ENCODE measurements at places on chromosomes 3 and 15.

- H3K4me1 ChIP-seq: no peaks in the 10 kb centered on the region
- H3K4me3 ChIP-seq: no peak overlapping the region
- H3K36me3 ChIP-seq: no peaks in the 10 kb centered on the region
- H3K27ac ChIP-seq: no peak overlapping the region
- peaks cover 50% of the 10 kb centered on the region for H3K27me3 ChIP-seq
- DNase-seq: no peak
Measured at GRCh38 chr3:28569357-28569756, 220.7 kb upstream of the AZI2 start.

DNA sequence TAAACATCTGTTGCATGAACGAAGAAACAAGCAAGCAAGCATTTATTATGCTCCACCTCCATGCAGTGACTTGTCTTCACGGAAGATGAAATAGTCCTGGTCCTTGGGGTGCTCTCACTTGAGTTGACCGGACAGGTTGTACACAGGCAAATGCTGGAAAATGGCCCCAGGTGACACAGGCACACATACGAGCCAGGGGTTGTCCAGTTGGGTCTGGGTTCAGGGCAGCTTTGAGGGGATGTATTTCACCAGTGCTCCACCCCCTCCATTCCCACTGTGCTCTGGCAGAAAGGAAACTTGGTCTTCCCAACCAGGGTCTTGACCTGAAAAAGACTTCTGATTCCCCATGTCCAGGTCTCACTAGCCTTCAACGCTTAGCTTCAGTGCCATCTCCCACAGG, 48.3 kb upstream of the ITGA11 start:
- peaks cover 4% of the 10 kb centered on the region for H3K4me1 ChIP-seq
- DNase-seq: no peak
- no peaks in the 10 kb centered on the region for H3K36me3 ChIP-seq
- no peak overlapping the region for H3K27ac ChIP-seq
- H3K27me3 ChIP-seq: peaks cover 41% of the 10 kb centered on the region
- H3K4me3 ChIP-seq: no peak overlapping the region

- H3K4me3 ChIP-seq: no peak overlapping the region
- H3K27me3 ChIP-seq: peaks cover 8% of the 10 kb centered on the region
Measured at GRCh38 chr3:72279631-72280041, 494.7 kb upstream of the PROK2 start.

DNA sequence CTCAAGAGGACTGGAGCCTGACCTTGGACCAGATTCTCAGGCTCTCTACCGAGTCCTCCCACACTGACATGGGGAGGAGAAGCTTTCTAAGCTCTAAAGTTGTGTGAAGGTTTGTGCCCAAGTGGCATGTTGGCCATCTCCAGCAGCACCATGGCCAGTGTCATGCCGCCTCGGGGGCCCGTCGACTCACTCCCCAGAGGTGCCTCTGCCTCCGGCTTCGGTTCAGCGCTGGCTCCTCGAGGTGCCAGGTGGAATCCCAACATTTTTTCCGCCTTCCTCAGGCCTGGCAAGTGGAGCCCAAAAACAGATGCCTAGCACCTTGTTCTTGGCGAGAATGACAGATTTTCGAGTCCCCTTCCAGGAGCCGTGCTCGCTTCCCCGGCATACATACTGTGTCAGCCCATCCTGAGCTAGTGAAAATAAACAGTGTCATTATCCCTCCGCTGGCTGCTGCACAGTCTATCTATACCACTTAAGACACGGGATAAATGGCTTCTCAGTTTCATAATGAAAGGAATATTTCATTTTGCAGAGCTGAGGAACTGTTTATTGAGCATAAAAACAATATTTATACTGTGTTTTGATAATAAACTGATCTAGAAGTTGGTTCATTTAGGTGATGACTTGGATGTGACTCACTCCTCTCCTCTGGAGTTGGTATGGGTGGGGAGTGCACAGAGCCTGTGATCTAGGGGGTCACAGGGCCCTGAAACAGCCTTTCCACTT, 328.5 kb upstream of the TLE3 start:
- no peaks in the 10 kb centered on the region for H3K4me1 ChIP-seq
- no peaks in the 10 kb centered on the region for H3K36me3 ChIP-seq
- no peak for DNase-seq
- H3K4me3 ChIP-seq: no peak overlapping the region
- H3K27ac ChIP-seq: no peak overlapping the region
- peaks cover 1% of the 10 kb centered on the region for H3K27me3 ChIP-seq

DNA sequence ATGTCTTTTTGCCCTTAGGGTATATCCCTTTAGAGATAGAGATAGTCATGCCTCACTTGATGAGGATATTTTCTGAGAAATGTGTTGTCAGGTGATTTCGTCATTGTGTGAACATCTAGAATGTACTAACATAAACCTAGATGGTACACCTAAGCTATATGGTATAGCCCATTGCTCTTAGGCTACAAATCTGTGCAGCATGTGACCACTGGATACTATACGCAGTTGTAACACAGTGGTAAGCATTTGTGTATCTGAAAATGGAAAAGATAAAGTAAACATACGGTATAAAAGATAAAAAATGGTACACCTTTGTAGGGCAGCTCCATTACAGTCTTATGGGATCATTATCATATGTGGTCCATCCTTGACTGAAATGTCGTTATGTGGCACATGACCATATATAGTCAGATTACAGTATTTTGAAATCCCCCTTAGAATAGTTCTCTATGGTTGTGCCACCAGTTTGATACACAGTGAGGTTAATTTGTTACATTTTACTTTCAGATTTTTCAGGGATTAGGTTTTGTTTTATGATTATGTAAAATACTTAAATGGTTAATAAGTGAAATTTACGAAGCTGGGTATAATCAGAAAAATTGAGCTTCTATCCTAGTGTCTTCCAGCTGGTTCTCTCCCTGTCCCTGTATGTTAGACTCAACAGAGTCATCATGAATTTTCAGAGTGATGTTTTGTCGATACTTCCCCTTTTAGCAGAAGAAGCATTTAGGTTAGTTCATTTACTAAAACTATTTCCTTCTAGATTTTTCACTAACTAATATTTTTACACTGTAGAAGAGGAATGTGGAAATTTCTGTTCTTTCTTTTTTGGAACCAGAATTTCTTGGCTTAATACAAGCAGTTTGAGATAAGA, 12.8 kb downstream of the SETD5 start:
- H3K4me1 ChIP-seq: peaks cover 15% of the 10 kb centered on the region
- H3K4me3 ChIP-seq: no peak overlapping the region
- peaks cover 25% of the 10 kb centered on the region for H3K36me3 ChIP-seq
- DNase-seq: no peak
- H3K27me3 ChIP-seq: no peaks in the 10 kb centered on the region
- H3K27ac ChIP-seq: no peak overlapping the region

GRCh38 chr3:120683671-120684301, 1.7 kb upstream of the HGD start:
- peaks cover 3% of the 10 kb centered on the region for H3K4me1 ChIP-seq
- no peaks in the 10 kb centered on the region for H3K27me3 ChIP-seq
- no peaks in the 10 kb centered on the region for H3K36me3 ChIP-seq
- H3K27ac ChIP-seq: no peak overlapping the region

Measured in mesothelial cell of epicardium (in vitro differentiated cells).